ENCODE measurements at places on chromosomes 13 and 19. TPM values are rescaled to one million over a fixed set of nuclear protein-coding genes. Genes with fewer than 3 reads are reported as not detected.

- no peak overlapping the region for H3K27ac ChIP-seq
- peaks cover 2% of the 10 kb centered on the region for H3K36me3 ChIP-seq
- no peaks in the 10 kb centered on the region for H3K27me3 ChIP-seq
Measured at GRCh38 chr13:95193509-95194230, 107.6 kb downstream of the ABCC4 start.

- H3K27ac ChIP-seq, result peak overlapping the region; percentile 43
- peaks cover 84% of the 10 kb centered on the region for H3K4me1 ChIP-seq
- H3K27me3 ChIP-seq, result no peaks in the 10 kb centered on the region
Measured at GRCh38 chr13:46593398-46593797, 40.4 kb downstream of the LRCH1 start.

The SLC10A2 gene
- not detected for total RNA-seq

The KLK14 gene
- total RNA-seq, result not detected

Data from activated CD8-positive, alpha-beta T cell treated with anti-CD3 and anti-CD28 coated beads, Interleukin-2, amount 10 ng/mL, durations not matched to agents 7 days and 5 days (primary cell).